ENCODE measurements at places on chromosomes 4 and X.

GRCh38 chr4:143046454-143046853, 138.3 kb upstream of the USP38 start:
- DNase-seq: no peak

GRCh38 chr4:139872274-139872673, 206.7 kb downstream of the MGST2 start:
- no peak for DNase-seq

DNA sequence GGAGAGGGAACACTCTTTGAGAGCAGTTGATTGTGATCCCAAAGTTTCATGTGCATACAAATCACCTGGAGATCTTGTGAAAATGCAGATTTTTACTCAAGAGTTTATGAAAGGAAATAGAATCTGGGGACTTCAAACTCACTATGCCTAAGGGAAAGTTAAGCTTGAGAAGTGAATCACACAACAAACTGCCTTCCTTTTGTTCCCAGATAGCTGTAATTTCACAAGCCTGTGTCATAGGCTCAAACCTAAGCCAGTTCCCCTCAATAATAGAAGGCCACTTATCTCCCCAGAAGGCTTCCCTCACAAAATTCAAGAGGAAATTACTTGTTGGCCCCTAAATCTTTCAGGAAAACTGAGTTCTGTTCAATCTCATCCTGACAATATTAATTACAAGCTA, 132.8 kb upstream of the MAGEB16 start:
- no peak for DNase-seq

DNA sequence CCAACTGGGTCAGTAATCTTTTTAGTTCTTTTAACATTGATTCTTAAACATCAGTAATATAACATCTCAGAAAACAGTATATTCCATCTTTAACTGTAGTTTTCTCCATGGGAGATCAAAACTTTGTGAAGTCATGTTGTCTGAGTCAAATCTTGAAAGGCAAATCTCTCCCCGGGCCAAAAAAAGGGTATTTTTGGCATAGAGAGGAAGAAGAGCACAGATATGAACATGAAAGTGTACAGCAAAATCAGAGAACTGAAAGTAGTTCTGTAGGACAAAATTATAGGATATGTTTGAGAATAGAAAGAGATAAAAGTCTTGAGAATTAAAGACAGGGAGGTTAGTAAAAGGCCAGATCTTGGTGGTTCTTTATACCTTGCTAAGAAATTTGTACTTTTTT, 176.4 kb upstream of the GYPA start:
- DNase-seq: no peak

- no peak for DNase-seq
Observed at GRCh38 chrX:114766541-114766940, 182.7 kb downstream of the HTR2C start.

GRCh38 chr4:136706942-136707341, 825.4 kb downstream of the PCDH18 start:
- DNase-seq: no peak

DNA sequence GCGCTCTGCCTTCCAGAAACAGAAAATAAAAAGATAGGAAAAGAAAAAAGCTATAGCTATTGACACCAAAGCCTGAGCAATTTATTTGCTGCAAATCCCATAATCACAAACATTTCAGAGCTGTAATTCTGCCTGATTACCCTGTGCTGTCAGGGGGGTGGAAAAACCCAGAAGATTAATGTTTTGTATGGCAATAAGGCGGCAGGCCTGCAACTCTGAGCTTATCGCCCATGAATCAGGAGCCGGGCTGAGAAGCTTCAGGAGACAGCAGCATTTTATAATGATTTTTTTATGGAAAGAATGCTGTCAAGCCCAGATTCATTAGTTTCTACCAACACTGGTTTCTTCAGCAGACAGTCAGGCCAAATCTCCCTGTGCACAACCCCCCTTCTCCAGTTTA, 82.6 kb upstream of the TMEM164 start:
- DNase-seq: no peak

All from activated T-cell treated with anti-CD3 and anti-CD28 coated beads, Interleukin-2, amount 50 U/mL, for 72 hours (primary cell).